ENCODE measurements at places on chromosomes 7 and 10. TPM values are rescaled to one million over a fixed set of nuclear protein-coding genes. Genes with fewer than 3 reads are reported as not detected.

- peak; percentile 26 for DNase-seq
- no peak overlapping the region for H3K27ac ChIP-seq
- H3K36me3 ChIP-seq: no peaks in the 10 kb centered on the region
- no peak overlapping the region for H3K4me3 ChIP-seq
- no peaks in the 10 kb centered on the region for H3K4me1 ChIP-seq
Measured at GRCh38 chr7:97580205-97580604, 151.7 kb upstream of the TAC1 start.

GRCh38 chr10:75612904-75613684 is 181.7 kb downstream of the LRMDA start:
- no peak overlapping the region for H3K27ac ChIP-seq
- peak; percentile 86 for DNase-seq
- no peak overlapping the region for H3K4me3 ChIP-seq
- H3K4me1 ChIP-seq: peaks cover 4% of the 10 kb centered on the region
- no peaks in the 10 kb centered on the region for H3K36me3 ChIP-seq

The IRF5 gene
- 2.7 TPM for total RNA-seq

- no peak overlapping the region for H3K27ac ChIP-seq
- H3K27me3 ChIP-seq: no peaks in the 10 kb centered on the region
- no peaks in the 10 kb centered on the region for H3K4me1 ChIP-seq
- H3K36me3 ChIP-seq: no peaks in the 10 kb centered on the region
- no peak overlapping the region for H3K4me3 ChIP-seq
- no peak for DNase-seq
Measured at GRCh38 chr7:71229148-71229547, 97.2 kb downstream of the GALNT17 start.

DNA sequence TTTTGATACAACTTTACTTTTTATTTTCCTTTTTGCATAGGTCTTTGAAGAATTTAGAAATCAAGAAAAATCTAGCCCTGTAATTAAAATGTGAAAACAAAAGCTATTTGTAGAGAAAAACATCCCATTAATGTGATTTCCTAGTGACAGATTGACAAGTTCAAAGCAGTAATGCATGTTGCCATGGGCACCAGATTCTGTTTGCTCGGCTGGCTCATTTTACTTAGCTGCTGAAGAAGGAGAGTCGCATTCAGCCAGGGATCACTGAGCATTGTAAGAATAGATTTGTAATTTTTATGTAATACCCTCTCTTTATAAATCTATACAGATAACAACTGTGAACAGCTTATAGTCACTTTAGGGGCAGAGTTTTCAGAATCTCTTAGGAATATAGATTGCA is 28.5 kb downstream of the DNAJB9 start:
- no peaks in the 10 kb centered on the region for H3K27me3 ChIP-seq
- no peak overlapping the region for H3K27ac ChIP-seq
- DNase-seq: no peak
- no peak overlapping the region for H3K4me3 ChIP-seq
- no peaks in the 10 kb centered on the region for H3K36me3 ChIP-seq

GRCh38 chr7:42739638-42740037 is 172.2 kb downstream of the C7orf25 start:
- H3K27ac ChIP-seq: peak overlapping the region; percentile 84
- H3K4me3 ChIP-seq: no peak overlapping the region
- no peaks in the 10 kb centered on the region for H3K36me3 ChIP-seq
- H3K4me1 ChIP-seq: peaks cover 17% of the 10 kb centered on the region

DNA sequence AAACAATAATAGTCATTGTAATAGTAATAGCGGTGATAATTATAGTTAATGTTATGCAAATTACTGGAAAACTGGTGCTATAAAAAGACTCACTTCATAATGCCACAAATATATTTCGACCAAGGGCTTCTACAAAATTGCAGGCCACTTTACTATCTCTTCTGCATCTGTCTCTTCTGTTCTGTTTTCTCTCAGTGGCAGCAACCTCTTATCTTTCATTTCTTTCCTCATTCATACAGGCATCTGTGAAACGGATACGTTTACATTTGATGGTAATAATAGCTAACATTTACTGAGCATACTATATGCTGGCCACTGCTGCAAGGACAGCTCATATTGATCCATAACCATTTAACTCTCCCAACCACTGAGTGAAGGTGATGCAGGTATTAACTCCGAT is 537.4 kb upstream of the PFKP start:
- no peaks in the 10 kb centered on the region for H3K27me3 ChIP-seq
- DNase-seq: no peak
- no peak overlapping the region for H3K27ac ChIP-seq
- no peak overlapping the region for H3K4me3 ChIP-seq
- no peaks in the 10 kb centered on the region for H3K36me3 ChIP-seq
